ENCODE measurements at places on chromosomes 7 and 10.

GRCh38 chr10:72238392-72239175 lies 22.5 kb upstream of the ASCC1 start:
- DNase-seq: no peak

DNA sequence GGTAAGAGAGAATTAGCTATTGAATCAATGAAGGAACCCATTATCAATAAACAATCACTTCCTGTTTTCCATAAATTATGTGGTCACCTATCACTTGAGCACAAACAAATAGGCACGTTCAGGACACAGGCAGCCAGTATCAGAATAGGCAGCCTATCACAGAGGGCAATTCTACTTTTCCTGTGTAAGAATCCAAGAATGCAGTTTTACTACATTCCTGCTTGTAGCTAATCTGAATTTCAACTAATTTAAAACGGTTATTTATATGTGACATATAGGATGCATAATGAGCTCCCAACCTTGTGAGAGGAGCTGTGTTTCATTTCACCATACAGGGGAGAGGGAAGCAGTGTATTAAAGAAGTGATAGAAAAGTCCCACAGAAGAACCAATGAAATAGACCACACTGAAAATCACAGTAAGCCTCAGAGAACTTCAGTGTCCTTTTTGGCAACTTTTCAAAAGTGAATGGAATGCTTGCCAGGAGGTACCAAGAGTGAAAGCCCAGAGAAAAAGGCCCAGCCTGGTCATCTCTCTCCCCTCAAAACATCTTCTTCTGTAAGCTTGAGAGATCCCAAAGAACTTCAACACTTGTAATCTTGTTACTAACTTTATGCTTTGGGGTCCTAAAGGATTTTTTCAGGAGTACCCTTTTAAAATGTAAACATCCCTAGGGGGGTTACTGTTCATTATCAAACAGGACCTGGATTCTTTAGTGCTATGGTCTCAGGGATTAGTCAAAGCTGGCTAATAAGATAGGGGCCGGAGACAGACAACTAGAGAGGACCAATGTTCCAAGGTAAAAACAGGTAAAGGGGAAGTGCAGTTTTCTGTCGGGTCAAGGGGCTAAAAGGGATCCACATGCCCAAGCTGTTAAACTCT lies 1.3 kb downstream of the IMMP2L start:
- DNase-seq: no peak

DNA sequence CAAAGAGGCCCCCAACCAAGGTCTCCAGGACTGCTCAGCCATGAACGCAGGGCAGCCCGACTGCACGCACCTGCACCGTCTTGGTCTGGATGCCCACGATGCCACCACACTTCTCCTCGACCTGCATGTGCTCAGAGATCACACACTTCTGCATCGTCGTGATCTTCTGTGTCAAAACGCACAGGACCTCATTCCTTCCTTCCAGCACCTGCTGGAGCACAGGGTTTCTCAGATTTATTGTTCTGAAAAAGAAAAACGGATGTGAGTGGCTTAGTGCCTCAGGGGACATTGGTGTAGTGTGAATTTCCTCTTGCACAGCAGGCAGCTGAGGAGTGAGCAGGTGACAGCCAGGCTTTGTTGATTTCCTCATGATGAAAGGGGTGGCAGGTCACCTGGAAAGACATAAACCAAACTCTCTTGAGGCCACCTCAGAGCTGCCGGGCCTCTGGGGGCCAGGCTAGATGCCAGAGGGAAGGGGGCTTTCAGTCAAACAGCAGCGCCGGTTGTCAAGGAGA lies 38.2 kb downstream of the GSDME start:
- peak; percentile 71 for DNase-seq

DNA sequence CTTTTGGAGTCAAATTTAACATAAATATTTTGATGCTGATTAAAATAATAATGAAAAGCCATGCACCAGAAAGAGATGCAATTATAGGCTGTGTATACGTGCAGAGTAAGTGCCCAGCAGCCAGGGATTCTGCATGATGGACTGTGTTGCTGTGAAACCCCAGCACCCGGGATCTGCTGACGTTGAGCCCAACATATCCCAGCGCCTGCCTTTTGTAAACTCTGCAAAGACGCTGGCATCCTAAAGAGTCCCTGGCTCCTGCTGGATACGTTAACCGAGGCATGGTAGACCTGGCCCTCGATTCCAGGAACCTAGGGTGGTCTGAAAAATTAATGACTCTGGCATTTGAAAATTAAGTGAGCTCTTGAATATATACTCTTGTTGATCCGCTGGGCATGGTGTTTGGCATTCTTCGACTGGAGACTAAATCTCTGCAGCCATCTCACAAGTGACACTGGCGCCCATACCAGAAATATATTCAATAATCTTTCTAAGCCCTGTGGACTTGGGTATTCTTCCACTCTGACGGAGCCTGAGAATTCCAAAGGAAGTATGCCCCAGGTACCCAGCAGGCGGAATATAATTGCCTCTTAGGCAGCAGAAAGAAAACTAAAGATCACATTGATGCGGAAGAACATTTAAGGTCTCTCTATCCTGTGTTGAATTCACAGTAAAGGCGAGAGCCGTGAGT lies 191.2 kb upstream of the SH2B2 start:
- DNase-seq: no peak

DNA sequence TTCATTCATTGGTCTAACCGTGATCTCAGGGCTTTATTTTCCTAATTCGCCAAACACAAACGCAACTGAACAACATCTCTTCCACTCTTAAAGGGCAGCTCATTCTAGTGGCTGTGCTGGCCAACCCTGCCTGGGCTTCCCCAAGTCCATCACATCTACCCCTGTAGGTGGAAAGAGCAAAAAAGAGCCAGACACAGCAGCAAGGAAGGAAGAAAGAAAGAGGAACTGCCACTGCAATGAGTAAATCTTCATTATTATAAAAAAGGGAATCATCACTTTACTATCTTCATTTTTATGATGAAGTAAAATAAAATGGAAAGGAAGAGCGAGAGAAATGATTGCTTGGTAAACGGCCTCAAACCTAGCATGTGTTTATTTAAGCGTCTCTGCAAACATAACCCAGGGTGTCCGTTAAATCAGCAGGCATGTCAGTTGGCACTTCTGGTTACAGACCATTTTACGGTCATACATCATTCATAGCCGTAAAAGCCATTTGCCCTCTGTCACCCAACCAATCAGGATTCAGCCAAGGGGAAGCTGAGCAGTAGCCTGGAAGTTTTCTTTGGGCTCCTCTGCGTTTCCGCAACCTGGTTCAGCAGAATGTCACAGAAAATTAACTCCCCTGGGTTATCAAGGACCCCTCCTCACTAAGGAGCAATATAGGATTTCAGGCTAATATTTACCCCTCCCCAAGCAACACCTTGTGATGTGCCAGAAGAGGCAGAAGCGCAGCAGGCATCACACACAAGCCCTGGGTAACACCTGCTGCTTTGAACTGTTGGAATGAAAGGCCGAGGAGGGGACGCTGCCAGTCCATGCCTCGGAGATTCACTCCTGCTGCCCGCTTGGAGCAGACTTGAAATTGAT lies 234.0 kb downstream of the SNX10 start:
- DNase-seq: peak; percentile 88

GRCh38 chr7:30472081-30472783 lies 6.4 kb downstream of the NOD1 start:
- no peak for DNase-seq

DNA sequence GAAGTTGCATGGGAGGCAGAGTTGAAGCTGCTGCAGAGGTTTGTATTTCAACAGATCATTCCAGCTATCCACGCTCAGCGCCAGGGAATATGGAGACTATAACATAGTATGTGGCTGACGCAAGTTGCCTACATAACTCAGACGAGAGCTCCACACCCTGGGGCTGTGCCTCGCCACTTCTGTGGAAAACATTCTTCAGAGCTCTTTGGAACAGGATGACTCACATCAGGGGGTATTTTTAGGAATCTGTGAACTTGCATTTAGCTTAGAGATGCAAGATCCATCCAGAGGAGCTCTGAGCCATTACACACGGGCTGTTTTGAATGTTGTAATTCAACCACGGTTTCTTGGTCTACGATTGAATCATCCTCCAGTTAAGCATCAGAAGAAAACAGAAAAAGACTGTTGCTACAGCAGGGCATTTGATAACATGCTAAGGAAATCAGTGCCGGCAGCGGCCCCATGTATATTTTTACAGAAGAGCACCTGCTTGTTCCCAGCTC lies 481.5 kb upstream of the AKR1E2 start:
- no peak for DNase-seq

DNA sequence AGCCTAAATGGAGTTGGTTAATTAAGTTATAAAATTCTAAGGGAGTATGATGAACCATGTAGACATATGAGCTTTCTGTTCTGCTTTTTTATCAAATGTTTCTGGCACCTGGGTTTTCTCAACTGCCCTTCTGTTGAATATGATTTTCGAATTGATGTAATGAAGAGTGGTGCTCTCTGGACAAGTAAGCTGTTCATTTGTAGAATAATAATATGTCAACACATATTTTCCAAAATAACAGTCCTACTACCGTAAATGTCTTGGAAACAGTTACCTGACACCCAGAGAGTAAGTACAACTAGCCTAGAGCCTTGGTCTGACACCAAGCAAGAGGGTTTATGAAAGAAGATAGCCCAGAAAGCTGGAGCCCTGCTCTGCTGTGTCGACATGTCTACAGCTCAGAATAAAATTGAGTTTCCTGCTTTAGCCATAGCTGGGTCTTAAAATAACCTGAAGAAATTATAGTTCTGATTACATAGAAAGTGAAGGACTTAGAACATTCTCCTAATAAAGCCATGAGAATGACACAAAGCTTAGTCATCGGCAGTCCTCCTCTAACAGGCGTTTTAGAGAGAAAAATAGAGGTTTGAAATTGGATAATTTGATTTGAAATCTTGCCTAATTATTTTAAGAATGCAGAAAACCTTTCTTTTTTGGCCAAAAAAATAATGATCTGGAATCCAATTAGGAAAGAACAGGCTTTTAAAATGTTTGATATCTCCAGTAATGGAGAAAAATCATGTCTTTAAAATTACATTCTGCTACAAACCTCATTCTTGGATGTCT lies 25.1 kb downstream of the HDAC9 start:
- DNase-seq: no peak

- no peak for DNase-seq
Observed at GRCh38 chr10:73916761-73917470, 6.0 kb downstream of the PLAU start.

DNA sequence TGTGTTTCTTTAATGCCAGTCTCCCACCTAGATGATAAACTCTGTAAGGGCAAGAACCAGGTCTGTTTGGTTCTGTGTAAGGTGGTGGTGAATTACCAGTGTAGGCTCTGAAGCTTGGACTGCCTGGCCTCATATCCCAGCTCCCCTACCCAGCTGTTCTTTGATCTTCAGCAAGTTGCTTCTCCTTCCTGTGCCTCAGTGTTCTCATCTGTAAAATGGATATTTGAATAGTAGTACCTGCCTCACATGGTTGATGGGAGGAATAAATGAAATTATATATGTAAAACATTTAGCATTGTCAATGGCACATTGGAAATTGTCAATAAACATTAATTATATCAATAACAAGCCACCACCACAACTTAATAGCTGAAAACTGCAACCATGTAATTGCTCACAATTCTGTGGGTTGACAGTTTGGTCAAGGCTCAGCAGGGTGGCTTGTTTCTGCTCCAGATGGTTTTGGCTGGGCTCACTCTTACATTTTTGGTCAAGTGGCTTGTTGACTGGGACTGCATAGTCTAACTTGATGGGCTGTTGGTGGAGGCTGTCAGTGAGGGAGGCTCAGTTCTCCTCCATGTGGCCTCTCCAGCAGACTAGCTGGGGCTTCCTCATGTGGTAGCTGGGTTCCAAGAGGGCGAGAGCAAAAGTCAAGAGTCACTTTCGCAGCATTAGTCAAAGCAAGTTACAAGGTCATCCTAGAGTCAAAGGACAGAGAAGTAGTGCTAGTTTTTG lies 84.5 kb upstream of the DUSP5 start:
- DNase-seq: no peak

DNA sequence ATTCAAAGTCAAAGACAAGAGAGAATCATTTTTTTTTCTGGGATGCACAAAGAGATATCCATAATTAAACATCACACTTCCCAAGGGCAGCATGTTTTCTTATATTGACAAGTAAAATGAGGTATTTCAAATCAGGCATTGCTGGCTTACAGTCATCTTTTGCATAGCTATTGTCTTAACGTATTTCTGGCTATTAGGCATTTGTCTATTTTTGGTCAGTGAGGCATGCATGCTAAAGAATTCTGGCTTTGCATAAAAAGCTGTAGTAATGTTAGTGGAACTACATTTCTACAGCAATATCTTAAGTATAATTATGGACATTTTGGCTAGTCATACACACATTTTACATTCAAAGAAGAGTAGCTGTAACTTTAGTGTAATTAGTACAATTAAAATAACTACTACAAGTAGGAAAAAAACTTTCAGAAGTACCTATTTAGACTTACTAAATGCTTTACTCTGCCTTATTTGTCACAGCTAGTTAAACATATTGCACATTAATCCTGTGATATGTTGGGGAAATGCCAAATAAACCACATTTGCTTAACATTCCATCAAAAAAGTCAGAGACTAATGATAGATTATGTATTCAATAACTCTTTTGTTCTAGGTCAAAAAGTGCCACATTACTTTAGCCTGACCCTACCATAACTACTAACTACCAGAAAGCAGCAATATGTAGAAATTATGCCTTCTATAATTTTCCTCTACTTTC lies 76.4 kb downstream of the RELN start:
- no peak for DNase-seq

DNA sequence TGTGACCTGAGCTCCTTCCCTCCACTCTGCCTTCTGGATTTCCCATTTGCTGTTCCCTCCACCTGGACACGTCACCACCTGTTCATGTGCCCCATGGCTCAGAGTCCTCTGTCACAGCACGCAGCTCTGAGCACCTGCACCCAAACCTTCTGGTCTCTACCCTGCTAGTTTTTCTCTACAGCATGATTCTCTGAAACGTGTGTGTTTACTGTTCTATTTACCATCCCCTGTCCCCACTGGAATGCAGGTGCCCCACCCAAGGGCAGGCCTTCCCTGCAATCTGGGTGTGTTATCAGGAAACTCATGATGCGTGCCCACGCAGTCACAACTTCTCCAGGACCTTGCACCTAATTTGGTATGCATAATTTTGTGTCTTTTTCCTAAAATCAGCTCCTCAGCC lies 284.4 kb upstream of the IGFBP3 start:
- no peak for DNase-seq

GRCh38 chr10:100656454-100656853 lies 88.9 kb upstream of the PAX2 start:
- no peak for DNase-seq

DNA sequence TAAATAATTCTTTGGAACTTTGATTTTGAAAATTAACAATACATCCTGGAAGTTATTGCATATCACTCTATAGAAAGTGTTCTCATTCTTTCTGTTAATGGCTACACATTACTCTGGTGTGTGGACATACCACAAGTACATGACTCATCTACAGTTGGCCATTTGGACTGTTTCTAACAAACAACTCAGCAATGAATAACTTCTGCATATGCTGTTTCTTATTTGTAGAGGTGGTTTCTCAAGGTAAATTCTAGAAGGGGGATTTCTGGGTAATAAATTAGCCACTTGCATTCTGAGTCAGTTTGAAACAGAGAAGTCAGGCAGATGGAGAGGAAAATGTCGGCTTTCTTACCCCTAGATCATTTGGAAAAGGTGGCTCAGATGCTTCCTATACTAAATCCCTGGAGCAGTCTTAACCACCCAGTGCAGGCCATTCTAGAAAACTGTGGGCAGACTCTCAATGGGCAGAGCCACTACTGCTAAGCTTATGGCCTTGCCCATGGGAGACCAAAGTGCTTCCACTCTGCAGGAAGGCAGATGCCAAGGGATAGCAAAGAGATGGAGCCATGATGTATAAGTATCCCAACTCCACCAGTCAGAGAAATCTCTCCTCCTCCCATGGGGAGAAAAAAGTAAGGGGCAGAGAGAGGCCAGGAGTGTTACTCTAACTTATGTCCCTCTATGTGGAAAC lies 194.0 kb upstream of the PLPP4 start:
- DNase-seq: no peak

GRCh38 chr7:39383136-39383535 lies 183.1 kb upstream of the YAE1 start:
- no peak for DNase-seq

Measured in NCI-H1417 treated with DMSO at 0.1 percent for 48 hours (cell line).